ENCODE measurements at places on chromosomes 1 and 21. TPM values are rescaled to one million over a fixed set of nuclear protein-coding genes. Genes with fewer than 3 reads are reported as not detected.
A peak's percentile ranks its signal among the peaks of the same experiment; 100 is the strongest.

The PDC gene
- not detected for total RNA-seq

GRCh38 chr1:21659099-21659923 is 9.8 kb downstream of the RAP1GAP start:
- peak; percentile 80 for DNase-seq
- no peaks in the 10 kb centered on the region for H3K36me3 ChIP-seq
- H3K27ac ChIP-seq = no peak overlapping the region
- peaks cover 6% of the 10 kb centered on the region for H3K4me1 ChIP-seq

- H3K4me3 ChIP-seq = no peak overlapping the region
- no peak overlapping the region for H3K27ac ChIP-seq
- H3K27me3 ChIP-seq = peaks cover 14% of the 10 kb centered on the region
- H3K4me1 ChIP-seq = no peaks in the 10 kb centered on the region
- H3K36me3 ChIP-seq = no peaks in the 10 kb centered on the region
Observed at GRCh38 chr1:4586611-4587160, 67.7 kb upstream of the AJAP1 start.

- no peak for DNase-seq
- H3K27me3 ChIP-seq = no peaks in the 10 kb centered on the region
- H3K27ac ChIP-seq = peak overlapping the region; percentile 86
- peak overlapping the region; percentile 65 for H3K4me3 ChIP-seq
- H3K36me3 ChIP-seq = peaks cover 98% of the 10 kb centered on the region
- H3K4me1 ChIP-seq = peaks cover 59% of the 10 kb centered on the region
Observed at GRCh38 chr1:154158307-154159125, 3.6 kb upstream of the NUP210L start.

GRCh38 chr21:29763674-29764073 is 176.1 kb downstream of the GRIK1 start:
- H3K27ac ChIP-seq = no peak overlapping the region
- no peaks in the 10 kb centered on the region for H3K36me3 ChIP-seq
- no peaks in the 10 kb centered on the region for H3K4me1 ChIP-seq
- no peak overlapping the region for H3K4me3 ChIP-seq
- DNase-seq = no peak
- H3K27me3 ChIP-seq = no peaks in the 10 kb centered on the region

- no peaks in the 10 kb centered on the region for H3K4me1 ChIP-seq
- DNase-seq = no peak
- H3K4me3 ChIP-seq = no peak overlapping the region
- H3K36me3 ChIP-seq = no peaks in the 10 kb centered on the region
Observed at GRCh38 chr1:14993414-14993813, 160.1 kb upstream of the TMEM51 start.

- DNase-seq = no peak
- H3K4me3 ChIP-seq = no peak overlapping the region
Observed at GRCh38 chr21:34844924-34845238, 176.1 kb downstream of the CLIC6 start.

DNA sequence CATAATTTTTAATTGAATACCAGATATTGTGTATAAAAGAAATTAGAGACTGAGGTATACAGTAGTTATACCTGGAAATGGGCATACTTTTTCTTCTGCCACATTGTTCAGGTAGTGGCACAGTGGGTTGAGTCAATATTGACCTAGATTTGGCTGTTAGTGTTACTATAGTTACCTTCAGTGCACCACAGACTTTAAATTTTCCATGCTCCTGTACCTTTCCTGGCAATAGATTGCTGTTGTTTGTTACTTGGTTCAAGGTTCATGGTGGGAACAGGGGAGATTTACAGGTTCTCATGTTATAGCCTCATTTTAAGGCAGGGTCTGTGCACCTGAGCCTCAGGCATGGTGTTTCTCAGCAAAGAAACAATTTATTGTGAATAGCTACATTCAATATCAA is 218.7 kb downstream of the LBR start:
- no peaks in the 10 kb centered on the region for H3K36me3 ChIP-seq
- H3K4me3 ChIP-seq = no peak overlapping the region
- no peaks in the 10 kb centered on the region for H3K27me3 ChIP-seq
- H3K4me1 ChIP-seq = no peaks in the 10 kb centered on the region
- H3K27ac ChIP-seq = no peak overlapping the region

The IGSF9 gene
- not detected for total RNA-seq

The S100A16 gene
- not detected for total RNA-seq

DNA sequence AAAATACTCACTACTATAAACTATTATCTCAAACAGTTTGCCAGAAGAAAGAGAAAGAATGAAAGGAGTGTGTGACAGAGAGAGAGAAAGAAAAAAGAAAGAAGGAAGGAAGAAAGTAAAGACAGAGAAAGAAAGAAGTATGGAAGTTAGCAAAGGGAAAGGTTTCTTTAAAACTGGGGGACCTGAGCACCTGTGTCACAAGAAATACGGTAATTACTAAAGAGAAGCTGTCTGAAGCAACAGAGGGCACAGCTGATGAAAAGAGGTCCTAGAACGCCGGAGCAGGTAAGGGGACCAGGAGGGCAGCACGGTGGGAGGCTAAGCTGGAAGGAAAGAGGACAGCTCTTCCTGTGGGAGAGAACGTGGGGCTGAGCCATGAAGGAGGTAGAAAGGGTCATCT is 163.6 kb downstream of the DSCAM start:
- H3K4me1 ChIP-seq = no peaks in the 10 kb centered on the region
- no peak overlapping the region for H3K27ac ChIP-seq
- H3K4me3 ChIP-seq = no peak overlapping the region
- no peaks in the 10 kb centered on the region for H3K27me3 ChIP-seq
- H3K36me3 ChIP-seq = no peaks in the 10 kb centered on the region

- DNase-seq = no peak
- no peak overlapping the region for H3K27ac ChIP-seq
- H3K4me3 ChIP-seq = no peak overlapping the region
- no peaks in the 10 kb centered on the region for H3K27me3 ChIP-seq
- peaks cover 42% of the 10 kb centered on the region for H3K36me3 ChIP-seq
Observed at GRCh38 chr1:77706321-77706720, 23.9 kb upstream of the ZZZ3 start.

GRCh38 chr1:23679815-23680214 is 11.8 kb upstream of the RPL11 start:
- H3K36me3 ChIP-seq = no peaks in the 10 kb centered on the region
- DNase-seq = no peak
- no peaks in the 10 kb centered on the region for H3K4me1 ChIP-seq
- peaks cover 11% of the 10 kb centered on the region for H3K27me3 ChIP-seq
- no peak overlapping the region for H3K27ac ChIP-seq
- no peak overlapping the region for H3K4me3 ChIP-seq

DNA sequence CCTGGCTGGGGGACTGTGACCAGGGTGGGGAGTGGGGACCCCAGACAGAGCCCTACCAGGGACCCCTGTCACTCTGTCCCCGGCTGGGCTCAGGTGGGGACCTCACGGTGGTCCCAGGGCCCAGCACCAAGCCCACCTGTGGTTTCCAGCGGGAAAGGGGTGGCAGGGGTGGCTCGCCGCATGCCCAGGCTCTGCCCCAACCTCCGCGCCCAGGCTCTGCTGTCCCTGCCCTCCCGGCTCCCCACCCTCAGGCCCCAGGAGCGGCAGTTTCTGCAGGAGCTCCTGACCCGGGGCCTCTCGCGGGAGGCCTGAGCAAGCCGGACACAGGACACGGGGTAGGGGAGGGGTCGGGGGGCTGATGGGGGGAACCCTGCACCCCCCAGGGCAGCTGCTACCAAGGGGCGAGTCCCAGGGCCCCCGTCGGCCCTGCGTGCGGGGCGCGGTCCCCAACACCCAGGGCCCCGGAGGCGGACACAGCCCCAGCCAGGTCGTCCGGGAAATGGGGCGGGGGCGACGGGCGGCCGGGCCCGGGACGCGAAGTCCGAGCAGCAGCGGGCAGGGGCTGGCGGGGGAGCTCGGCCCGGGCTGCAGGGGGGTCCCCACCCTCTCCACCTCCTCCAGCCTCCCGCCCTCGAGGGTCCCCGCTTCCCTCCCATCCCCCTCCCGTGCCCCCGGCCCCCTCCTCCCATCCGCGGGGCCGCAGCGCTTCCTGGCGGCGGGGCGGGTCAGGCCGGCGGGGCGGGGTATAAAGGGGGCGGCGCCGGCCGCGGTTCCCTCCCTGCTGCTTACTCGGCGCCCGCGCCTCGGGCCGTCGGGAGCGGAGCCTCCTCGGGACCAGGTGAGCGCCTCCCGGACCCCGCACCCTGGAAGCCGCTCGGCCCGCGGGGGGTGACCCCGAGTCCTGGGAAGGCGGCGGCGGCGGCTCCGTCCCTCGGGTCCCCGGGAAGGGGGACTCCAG is at the start of gene COL6A2:
TSS of gene COL6A2 (plus strand) at position 777 of the 958 bp plus-strand sequence.
- H3K27me3 ChIP-seq = peaks cover 33% of the 10 kb centered on the region
- peak; percentile 39 for DNase-seq
- H3K27ac ChIP-seq = no peak within 1 kb of the TSS
- peak within 1 kb of the TSS; percentile 54 for H3K4me3 ChIP-seq
- H3K4me1 ChIP-seq = no peaks in the 10 kb centered on the region

- H3K36me3 ChIP-seq = no peaks in the 10 kb centered on the region
- peaks cover 4% of the 10 kb centered on the region for H3K4me1 ChIP-seq
- peaks cover 20% of the 10 kb centered on the region for H3K27me3 ChIP-seq
- H3K27ac ChIP-seq = no peak overlapping the region
Observed at GRCh38 chr1:36330940-36331339, 7.5 kb upstream of the EVA1B start.

- no peak overlapping the region for H3K4me3 ChIP-seq
- H3K36me3 ChIP-seq = no peaks in the 10 kb centered on the region
- no peaks in the 10 kb centered on the region for H3K4me1 ChIP-seq
Observed at GRCh38 chr21:33734291-33734690, 92.0 kb downstream of the ITSN1 start.

The PEF1 gene
- 56.5 TPM for total RNA-seq
